Calu3 (cell line): ENCODE measurements at places on chromosomes 2 and 18.

DNA sequence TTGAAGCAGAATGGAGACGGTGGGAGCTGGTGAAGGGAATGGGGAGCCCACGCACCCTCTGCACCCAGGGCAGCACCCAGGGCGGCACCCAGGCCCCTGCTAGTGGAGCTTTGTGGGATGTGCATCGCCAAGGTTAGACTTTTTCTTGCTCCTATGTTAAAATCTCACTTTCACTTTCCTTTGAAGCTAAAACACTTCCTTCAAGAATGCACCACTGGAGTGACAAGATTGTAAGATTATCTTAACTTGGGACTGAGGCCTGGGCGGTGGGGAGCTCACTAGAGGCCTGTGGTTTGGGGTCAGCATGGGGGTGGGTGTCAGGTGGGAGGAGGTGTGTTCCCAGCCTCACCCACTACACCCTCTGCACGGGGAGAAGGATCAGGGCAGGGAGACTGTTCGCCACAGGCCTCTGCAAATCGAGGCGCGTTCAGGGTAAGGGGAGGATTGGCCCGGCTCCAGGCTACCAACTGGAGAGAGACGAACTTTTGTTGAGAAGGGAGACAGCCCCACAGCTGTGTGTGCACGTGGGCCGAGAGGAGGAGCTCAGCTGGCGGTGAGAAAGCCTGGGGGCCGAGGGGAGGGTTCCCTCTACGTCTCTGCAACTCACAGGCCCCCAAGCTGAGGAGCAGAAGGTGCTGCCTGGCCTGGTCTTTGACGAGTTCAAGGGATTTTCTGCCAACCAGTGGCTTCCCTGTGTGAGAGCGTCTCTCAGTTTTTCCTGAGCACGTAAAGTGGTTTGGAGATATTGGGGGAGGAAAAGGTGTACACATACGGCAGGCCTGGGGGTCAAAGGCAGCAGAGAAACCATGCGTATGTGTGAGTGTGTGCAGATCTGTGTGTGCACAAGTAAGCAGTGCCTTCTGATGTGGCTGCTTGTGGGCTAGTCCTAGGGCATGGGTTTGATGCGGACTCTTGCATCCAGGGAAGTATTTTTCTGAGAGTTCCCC, 147.7 kb downstream of the KLHL29 start:
- DNase-seq, result no peak

- DNase-seq, result no peak
Observed at GRCh38 chr18:42184685-42185477, 229.8 kb downstream of the PIK3C3 start.

DNA sequence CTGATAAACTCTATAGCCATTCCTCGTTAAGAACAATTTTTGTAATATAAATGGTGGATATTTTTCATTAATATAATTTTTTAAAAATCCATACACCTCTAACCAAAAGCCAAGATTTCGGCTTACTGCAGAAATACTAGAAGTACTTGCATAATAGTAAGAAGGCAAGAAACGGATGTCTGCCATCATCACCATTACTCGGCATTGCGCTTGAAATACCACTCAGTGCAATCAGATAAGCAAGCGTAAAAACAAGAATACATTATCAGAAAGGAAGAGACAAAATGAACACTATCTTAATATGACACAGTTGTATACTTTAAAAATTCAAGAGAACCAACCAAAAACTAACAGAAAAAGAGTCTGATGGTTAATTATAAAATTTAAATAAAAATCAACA, 15.2 kb upstream of the BOLA3 start:
- no peak for DNase-seq

DNA sequence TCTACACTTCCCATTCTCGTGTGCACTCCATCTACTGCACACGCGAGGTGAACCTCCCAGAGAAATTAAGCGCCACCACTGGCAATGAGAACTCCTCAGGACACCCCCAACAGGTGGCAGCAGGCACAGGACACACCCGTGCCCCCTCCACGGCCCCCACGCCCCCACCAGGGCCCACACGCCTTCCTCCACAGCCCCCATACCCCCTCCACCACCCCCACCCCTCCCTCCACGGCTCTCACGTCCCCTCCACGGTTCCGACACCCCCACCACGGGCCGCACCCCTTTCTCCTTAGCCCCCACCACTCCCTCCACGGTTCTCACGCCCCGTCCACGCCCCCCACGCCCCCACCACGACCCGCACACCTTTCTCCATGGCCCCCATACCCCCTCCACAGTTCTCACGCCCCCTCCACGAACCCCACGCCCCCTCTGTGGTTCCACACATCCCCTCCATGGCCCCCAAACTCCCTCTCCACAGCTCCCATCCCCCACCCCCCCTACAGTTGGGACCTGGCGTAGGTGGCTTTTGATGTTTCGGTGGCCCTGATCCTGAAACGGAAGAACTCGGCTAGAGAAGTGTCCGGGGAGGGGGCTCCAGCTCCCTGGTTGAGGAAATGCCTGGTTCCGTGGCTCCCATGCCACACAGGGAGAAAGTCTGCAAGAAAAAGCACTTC, 110.8 kb downstream of the ZNF516 start:
- DNase-seq, result no peak

GRCh38 chr18:40163254-40163653, 1791.8 kb upstream of the PIK3C3 start:
- no peak for DNase-seq

- no peak for DNase-seq
Observed at GRCh38 chr2:113724010-113724409, 32.4 kb downstream of the SLC35F5 start.

GRCh38 chr2:44295633-44296359, 20.5 kb downstream of the SLC3A1 start:
- no peak for DNase-seq
